NCI-H1092 treated with DMSO at 0.1 percent for 48 hours (cell line): ENCODE measurements at places on chromosomes 12 and 14.

DNA sequence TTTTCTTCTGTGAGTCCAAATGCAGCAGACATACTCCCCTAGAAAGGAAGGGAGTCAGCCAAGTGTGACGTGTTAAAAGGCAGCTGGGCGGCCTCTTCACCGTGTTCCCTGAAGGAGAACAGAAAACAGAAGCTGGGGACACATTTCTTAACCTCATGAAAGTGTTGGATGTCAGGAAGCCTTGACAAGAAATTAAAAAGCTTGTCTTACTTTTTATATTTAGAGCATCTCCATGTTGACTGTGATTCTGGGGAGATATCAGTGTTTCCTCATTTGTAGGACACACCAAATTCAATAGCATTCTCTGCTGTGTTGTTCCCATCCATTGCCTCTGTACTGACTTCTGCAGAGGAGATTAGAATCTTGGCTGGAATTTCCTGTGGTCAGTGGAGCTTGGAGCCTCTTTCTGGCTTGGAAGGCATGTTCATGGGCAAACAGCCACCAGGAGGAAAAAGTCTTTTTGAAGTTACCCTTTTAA lies 93.7 kb downstream of the RMST start:
- peak; percentile 45 for DNase-seq

DNA sequence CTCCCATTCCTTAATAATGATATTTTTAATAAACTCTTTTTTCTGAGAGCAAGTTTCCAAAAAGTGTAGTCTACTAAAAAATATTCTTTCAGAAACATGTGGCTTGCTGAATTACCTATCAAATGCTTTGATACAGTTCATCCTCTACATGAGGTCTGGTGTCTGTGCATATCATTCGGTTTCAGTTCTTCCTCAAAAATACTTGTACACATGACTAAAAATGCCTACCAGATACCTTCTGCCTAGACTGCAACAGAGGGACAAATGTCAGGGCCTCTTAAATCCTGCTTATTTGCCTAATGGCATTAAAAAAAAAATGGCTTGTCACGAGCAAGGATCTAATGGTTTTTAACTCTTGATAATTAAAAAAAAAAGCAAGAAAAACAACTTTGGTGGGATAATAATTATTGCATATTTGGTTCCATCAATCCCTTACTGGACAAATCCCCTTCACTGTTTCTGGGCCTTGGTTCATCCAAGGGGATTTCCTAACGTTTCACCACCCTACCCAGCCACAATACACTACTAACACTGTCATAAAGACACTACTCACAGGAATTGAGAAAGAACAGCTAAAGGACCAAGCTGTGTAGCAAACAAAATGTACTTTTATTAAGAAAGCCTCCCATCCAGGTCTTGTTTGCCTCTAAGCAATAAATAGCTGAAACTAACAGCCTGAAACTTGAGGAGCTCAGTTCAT lies 45.7 kb downstream of the PARP11 start:
- DNase-seq, result no peak

DNA sequence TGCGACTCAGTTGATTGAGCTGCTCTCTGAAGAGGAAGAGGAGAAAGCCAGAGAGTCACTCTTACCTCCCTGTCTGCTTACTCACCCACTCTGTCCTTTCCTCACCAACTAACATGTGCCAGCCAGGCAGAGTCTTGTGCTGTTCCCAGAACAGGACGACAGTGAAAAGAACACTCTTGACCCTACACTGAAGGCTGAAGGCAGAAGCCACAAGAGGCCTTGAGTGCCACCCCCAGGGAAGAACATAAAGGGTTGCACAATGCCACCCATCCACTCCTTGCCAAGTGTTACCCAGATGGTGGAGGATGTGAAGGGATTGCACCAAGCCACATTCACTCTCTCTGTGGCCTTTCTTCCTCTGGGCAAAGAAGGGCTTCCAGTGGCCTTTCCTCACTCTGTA lies 12.8 kb downstream of the ABHD4 start:
- no peak for DNase-seq

- DNase-seq, result no peak
Observed at GRCh38 chr14:75877884-75878283, 103.9 kb downstream of the TGFB3 start.

GRCh38 chr14:32307881-32308582 lies 21.1 kb upstream of the AKAP6 start:
- peak; percentile 15 for DNase-seq

- no peak for DNase-seq
Observed at GRCh38 chr14:67360470-67361206, 510 bp downstream of the EIF2S1 start.

GRCh38 chr14:93331728-93332396 lies 974 bp downstream of the BTBD7 start:
- DNase-seq, result peak; percentile 18

DNA sequence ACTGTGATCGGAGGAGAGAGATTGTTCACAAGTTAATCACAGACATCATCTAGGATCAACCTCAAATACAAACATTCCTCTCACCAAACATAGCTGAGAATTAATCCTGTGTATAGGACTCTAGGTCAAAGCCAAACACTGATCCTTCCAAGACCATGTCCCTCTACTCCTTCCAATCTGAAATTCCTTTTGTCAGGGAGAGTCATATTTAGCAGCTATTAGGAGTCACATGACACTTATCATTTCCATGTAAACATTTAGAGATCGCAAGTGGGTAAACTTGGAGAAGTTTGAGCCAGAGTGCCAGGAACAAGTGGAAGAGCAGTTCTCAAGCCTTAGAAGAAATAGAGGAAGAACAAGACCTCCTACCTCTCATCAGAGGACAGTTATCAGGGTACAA lies 13.5 kb downstream of the OR2AP1 start:
- no peak for DNase-seq

DNA sequence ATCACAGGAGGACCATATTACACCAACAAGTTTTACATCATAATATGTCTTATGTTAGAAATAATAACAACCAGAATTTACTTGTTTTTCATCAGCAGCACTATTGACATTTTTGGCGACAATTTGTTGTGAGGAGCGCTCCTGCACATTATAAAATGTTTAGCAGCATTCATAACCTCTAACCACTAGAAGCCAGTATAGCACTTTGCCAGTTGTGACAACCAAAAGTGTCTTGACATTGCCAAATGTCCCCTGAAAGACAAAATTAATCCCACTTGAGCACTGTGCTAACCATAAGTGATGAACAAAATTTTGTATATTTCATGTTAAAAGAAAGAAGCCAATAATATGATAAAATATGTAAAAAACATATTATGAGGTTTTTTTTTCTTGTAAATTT lies 356.9 kb upstream of the LMO3 start:
- no peak for DNase-seq

DNA sequence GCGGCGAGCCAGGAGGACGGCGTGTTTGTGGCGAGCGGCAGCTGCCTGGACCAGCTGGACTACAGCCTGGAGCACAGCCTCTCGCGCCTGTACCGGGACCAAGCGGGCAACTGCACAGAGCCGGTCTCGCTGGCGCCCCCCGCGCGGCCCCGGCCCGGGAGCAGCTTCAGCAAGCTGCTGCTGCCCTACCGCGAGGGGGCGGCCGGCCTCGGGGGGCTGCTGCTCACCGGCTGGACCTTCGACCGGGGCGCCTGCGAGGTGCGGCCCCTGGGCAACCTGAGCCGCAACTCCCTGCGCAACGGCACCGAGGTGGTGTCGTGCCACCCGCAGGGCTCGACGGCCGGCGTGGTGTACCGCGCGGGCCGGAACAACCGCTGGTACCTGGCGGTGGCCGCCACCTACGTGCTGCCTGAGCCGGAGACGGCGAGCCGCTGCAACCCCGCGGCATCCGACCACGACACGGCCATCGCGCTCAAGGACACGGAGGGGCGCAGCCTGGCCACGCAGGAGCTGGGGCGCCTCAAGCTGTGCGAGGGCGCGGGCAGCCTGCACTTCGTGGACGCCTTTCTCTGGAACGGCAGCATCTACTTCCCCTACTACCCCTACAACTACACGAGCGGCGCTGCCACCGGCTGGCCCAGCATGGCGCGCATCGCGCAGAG lies 873 bp downstream of the PLXNC1 start:
- DNase-seq, result peak; percentile 45

GRCh38 chr12:91984556-91984955 lies 161.1 kb downstream of the BTG1 start:
- no peak for DNase-seq

GRCh38 chr14:105891221-105891602 lies 364.8 kb downstream of the TMEM121 start:
- no peak for DNase-seq

DNA sequence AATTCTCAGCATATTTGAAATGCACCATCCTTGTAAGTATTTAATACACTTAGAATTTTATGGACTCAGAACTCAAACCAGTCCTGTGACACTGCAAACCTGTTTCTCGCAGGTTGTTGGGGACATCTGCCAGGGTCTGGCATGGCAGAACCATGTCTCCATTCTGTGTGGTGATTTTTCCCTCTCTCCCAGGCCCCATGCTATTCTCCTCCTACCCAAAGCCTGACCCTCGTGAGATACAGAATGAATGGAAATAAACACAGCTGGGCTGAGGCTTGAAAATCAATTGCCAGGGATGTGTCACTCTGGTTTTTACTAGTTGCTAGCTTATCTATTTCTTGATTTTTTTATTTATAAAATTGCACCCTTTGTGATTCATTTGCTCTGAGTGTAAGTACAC lies 19.8 kb downstream of the TPH2 start:
- DNase-seq, result peak; percentile 37

- DNase-seq, result no peak
Observed at GRCh38 chr14:99009871-99010270, 262.1 kb downstream of the BCL11B start.

GRCh38 chr12:91885851-91886731 lies 259.6 kb downstream of the BTG1 start:
- no peak for DNase-seq

GRCh38 chr12:44848703-44849085 lies 27.4 kb downstream of the NELL2 start:
- DNase-seq, result no peak

DNA sequence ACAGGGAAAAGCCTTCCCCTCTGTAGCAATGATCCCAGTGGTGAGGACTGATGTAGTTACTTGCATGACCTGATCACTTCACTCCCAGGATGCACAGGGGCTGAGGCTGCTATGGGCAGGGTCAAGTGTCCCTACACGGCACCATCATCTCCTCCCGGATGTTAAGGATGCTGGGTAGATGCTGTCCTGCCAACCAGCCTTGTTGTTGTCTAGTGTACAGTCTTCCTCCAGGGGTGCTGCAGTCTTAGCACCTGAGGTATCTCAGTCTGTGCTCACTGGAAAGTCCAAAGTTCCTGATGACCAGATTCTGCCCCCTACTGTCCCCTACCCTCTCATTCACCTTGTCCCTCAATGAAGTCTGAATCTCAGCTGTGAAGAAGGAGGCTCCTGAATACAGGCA lies 20.1 kb downstream of the CPM start:
- DNase-seq, result no peak

- no peak for DNase-seq
Observed at GRCh38 chr12:5236022-5236640, 192.5 kb downstream of the KCNA5 start.

- DNase-seq, result no peak
Observed at GRCh38 chr12:13373131-13373530, 176.6 kb downstream of the EMP1 start.

DNA sequence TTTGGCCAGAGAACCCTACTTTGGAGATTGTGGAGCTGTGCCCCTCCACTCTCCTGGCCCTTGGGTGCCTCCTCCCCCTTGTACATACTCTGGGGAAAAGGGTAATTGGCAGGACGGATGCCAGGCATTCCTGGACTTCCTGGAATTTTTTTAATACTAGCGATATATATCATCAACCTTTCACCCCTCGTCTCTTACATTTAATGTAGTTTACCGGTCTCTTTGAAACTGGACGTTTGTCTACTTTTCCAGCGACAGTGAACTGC lies 767 bp upstream of the CRY1 start:
- no peak for DNase-seq

GRCh38 chr14:23646648-23647549 lies 10.7 kb downstream of the DHRS2 start:
- no peak for DNase-seq

DNA sequence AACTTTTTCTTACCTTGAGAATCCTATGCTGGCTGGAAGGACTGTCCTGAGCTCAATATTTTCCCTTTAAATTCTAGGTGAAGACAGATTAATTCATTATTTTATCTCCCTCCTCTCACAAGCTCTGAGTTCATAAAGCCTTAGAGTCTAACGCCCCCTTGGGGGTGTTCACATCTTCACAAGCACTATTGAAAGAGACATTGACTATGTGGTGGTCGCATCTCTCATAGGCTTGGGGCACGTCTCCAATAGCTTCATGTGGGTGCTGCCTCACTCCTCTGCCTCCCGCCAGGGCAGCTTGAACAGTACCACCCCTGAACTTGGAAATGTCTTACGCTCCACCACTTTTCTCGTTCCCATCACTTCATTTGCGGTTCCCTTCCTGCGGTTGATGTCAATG lies 106.2 kb downstream of the UNC79 start:
- no peak for DNase-seq

DNA sequence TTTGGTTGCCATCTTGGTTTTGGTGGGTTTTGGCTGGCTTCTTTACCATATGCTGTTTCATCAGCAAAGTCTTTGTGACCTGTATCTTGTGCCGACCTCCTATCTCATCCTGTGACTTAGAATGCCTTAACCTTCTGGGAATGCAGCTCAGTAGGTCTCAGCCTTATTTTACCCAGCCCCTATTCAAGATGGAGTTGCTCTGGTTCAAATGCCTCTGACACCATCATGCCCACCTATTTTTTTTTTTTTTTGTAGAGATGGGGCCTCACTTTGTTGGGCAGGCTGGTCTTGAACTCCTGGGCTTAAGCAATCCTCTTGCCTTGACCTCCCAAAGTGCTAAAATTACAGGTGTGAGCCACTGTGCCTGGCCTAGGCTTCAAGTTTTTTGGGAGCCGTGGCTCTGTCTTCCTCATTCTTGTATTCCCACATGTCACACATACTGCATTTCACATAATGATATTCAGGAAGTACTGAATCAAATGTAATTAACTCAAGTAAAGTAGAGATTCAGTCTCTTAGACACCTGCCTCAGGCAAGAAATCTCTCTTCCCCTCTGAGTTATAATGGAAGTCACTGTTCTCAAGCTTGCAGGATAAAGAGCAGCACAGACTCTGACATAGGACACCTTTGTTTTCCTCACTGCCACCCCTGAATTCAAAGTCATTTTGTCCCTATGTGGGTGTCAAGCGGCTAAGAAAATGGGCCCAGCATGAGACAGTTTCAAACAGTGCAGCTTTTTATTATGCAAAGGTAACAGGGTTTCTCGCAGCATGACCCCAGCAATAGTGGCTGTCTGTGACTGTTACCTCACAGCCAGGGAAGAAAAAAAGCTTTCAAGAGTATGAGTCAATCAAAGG lies 159.0 kb downstream of the PTPN11 start:
- no peak for DNase-seq

- no peak for DNase-seq
Observed at GRCh38 chr14:49851813-49852212, 775 bp downstream of the NEMF start.
